SJCRH30 (cell line): ENCODE measurements at places on chromosomes 12 and 14. TPM values are rescaled to one million over a fixed set of nuclear protein-coding genes. Genes with fewer than 3 reads are reported as not detected.
A peak's percentile ranks its signal among the peaks of the same experiment; 100 is the strongest.

- no peak overlapping the region for H3K4me3 ChIP-seq
- H3K4me1 ChIP-seq: peaks cover 4% of the 10 kb centered on the region; the same call in 1 of the 2 replicates
- DNase-seq: peak; percentile 60
- no peaks in the 10 kb centered on the region for H3K27me3 ChIP-seq
Observed at GRCh38 chr12:65313719-65314317, 35.3 kb downstream of the MSRB3 start.

GRCh38 chr14:103519043-103519836, 3.4 kb downstream of the CKB start:
- no peak overlapping the region for H3K27ac ChIP-seq
- H3K4me1 ChIP-seq: peaks cover 10% of the 10 kb centered on the region
- no peaks in the 10 kb centered on the region; the same call in 1 of the 2 replicates for H3K27me3 ChIP-seq
- no peak overlapping the region for H3K4me3 ChIP-seq
- no peaks in the 10 kb centered on the region for H3K36me3 ChIP-seq

DNA sequence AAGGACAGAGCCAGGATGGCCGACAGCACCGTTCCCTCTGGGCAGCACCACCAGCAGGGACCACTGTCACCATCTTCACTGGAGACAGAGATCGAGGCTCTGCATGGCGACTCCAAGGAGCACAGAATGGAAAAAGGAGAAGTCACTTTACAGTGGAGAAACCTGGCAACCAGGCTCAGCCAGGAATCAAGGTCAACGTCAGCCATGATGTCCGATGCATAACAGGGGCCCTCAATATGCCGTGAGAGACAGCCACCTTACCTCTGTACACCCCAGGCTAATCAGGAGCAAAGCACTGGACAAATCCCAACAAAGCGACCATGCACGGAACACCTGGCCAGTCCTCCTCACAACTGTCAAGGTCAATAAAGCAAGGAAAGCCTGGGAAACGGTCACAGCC, 20.6 kb upstream of the SFSWAP start:
- H3K4me3 ChIP-seq: no peak overlapping the region
- H3K27me3 ChIP-seq: no peaks in the 10 kb centered on the region
- H3K36me3 ChIP-seq: no peaks in the 10 kb centered on the region
- H3K27ac ChIP-seq: no peak overlapping the region
- no peaks in the 10 kb centered on the region for H3K4me1 ChIP-seq

GRCh38 chr12:90978117-90978770, 23.3 kb upstream of the CCER1 start:
- H3K4me3 ChIP-seq: no peak overlapping the region
- no peaks in the 10 kb centered on the region for H3K27me3 ChIP-seq
- H3K27ac ChIP-seq: no peak overlapping the region
- DNase-seq: peak; percentile 11

DNA sequence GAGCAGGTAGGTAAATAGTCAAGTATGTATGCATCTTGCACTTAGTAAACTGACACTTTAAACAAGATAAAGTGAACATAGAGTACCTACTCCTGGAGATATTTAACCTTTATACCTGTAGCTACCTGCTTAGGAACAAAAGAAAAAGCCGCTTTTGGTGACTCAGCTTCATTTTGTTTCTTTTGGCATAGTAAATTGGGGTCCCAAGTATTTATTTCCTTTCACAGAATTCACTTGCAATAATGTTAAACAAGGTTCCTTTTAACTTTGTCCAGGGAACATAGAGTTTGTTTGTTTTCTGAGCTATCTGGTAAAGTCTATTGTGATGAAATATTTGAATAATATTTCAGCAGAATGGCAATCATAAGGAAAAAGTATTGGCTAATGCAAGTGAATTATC, 20.0 kb downstream of the SLCO1B3 start:
- H3K27me3 ChIP-seq: no peaks in the 10 kb centered on the region
- no peak overlapping the region for H3K27ac ChIP-seq
- no peaks in the 10 kb centered on the region for H3K36me3 ChIP-seq
- H3K4me1 ChIP-seq: no peaks in the 10 kb centered on the region

DNA sequence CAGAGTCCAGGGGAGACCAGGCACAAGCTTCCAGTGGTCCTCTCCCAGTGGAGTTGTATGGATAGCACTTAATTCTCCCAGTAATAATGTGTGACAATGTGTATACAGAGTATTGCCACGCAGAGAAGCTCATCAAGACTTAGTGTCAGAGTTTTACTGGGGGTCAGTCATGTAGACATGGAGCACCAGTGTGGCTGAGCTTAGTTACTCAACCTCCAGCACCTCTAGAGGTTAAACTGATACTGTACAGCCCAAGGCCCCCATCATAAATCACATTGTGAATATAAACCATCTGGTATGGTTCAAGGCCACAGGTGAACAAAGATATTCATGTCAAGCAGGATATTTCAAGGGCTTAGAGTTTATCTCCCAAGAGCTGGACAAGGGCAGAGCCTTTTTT, 378.1 kb upstream of the TMPO start:
- no peaks in the 10 kb centered on the region for H3K4me1 ChIP-seq
- no peak for DNase-seq
- no peaks in the 10 kb centered on the region for H3K36me3 ChIP-seq
- H3K4me3 ChIP-seq: no peak overlapping the region
- H3K27me3 ChIP-seq: no peaks in the 10 kb centered on the region

DNA sequence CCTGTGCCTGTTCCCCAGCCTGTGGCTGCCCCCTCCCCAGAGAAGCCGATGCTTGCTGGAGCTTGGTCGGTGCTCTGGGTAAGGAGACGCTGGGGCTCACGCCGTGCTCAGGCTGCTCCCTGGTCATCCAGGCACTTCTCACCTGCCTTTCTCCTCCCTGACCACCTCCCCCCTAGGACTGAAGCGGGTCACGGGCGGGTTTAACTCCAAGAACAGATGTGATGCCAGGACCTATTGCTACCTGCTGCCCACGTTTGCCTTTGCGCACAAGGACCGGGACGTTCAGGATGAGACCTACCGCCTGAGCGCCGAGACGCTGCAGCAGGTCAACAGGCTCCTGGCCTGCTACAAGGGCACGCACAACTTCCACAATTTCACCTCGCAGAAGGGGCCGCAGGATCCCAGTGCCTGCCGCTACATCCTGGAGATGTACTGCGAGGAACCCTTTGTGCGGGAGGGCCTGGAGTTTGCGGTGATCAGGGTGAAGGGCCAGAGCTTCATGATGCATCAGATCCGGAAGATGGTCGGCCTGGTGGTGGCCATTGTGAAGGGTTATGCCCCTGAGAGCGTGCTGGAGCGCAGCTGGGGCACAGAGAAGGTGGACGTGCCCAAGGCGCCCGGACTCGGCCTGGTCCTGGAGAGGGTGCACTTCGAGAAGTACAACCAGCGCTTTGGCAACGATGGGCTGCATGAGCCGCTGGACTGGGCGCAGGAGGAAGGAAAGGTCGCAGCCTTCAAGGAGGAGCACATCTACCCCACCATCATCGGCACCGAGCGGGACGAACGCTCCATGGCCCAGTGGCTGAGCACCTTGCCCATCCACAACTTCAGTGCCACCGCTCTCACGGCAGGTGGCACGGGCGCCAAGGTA, 8.4 kb upstream of the EP400 start:
- peaks cover 34% of the 10 kb centered on the region for H3K36me3 ChIP-seq
- no peaks in the 10 kb centered on the region for H3K27me3 ChIP-seq
- H3K27ac ChIP-seq: no peak overlapping the region
- no peaks in the 10 kb centered on the region for H3K4me1 ChIP-seq

DNA sequence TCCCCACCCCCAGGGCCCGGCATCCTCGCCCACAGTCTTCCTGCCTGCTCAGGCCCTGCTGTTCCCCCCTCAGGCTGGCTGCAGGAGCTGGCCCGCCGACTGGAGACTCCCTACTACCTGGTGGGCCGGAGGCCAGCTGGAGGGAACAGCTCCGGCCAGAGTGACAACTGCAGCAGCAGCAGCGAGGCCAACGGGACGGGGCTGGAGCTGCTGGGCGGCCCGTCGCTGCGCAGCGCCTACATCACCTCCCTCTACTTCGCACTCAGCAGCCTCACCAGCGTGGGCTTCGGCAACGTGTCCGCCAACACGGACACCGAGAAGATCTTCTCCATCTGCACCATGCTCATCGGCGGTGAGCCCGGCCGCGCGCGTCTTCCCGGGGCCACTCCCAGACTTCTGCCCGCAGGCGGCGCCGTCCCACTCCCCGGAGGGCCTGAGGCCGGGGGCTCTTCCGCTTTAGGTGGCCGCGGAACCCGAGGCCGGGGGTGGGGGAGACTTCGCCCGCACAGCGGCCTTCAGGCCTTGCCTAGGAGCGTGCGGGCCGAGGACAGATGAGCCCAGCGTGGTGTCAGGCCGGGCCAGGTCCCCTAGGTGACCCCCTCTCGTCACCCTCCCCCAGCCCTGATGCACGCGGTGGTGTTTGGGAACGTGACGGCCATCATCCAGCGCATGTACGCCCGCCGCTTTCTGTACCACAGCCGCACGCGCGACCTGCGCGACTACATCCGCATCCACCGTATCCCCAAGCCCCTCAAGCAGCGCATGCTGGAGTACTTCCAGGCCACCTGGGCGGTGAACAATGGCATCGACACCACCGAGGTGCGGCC, 10.2 kb downstream of the KCNH3 start:
- H3K4me3 ChIP-seq: no peak overlapping the region
- no peak for DNase-seq
- peaks cover 17% of the 10 kb centered on the region; the same call in 1 of the 2 replicates for H3K27me3 ChIP-seq
- H3K27ac ChIP-seq: no peak overlapping the region

DNA sequence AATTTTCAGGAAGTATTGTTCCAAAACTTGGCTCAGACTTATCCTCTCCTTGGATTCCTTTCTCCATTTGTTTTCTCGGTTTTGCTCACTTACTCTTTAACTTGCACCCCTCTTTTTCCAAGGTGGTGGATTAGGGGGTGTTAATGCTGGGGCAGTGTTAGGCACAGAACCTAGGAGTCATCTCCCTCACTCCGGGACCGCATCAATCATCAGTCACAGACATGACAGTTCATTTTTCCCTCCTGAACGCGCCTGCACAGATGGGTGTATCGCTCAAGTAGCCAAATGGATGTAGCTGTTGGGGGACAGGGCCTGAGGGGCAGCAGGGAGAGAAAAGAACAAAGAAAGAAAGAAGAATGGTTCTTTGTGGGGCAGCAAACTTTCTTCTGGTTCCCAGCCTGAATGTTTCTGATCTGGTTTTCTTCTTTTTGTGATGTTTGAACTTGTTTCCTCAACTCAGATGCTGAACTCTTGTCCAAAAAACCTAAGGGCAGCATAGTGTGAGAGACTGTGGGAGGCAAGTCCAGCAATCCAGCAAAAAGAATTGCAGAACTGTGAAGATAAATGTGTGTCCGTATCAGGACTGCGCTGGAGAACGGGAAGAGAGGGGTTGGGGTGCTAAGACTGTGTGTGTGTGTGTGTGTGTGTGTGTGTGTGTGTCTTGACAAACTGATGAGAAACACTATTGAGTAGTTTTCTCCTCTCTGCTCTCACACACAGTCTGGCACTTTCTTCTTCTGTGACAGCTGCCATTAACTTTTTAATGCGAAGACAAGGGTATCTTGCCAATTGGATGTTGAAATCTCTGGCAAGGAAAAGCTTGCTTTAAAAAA, 131.1 kb downstream of the FBXL14 start:
- no peaks in the 10 kb centered on the region for H3K27me3 ChIP-seq
- no peaks in the 10 kb centered on the region for H3K4me1 ChIP-seq
- H3K36me3 ChIP-seq: peaks cover 3% of the 10 kb centered on the region; the same call in 1 of the 2 replicates
- H3K27ac ChIP-seq: no peak overlapping the region
- no peak for DNase-seq

GRCh38 chr12:59499774-59500173, 96.1 kb upstream of the SLC16A7 start:
- no peaks in the 10 kb centered on the region for H3K36me3 ChIP-seq
- H3K4me1 ChIP-seq: no peaks in the 10 kb centered on the region
- no peak overlapping the region for H3K27ac ChIP-seq
- no peak for DNase-seq

- no peak for DNase-seq
- peaks cover 7% of the 10 kb centered on the region; the same call in 1 of the 2 replicates for H3K4me1 ChIP-seq
- no peaks in the 10 kb centered on the region for H3K27me3 ChIP-seq
- no peak overlapping the region for H3K27ac ChIP-seq
- peak overlapping the region; percentile 92 for H3K4me3 ChIP-seq
Observed at GRCh38 chr12:81079280-81080076, 1.6 kb downstream of the ACSS3 start.

GRCh38 chr12:28618171-28618570, 427.9 kb downstream of the CCDC91 start:
- H3K4me1 ChIP-seq: no peaks in the 10 kb centered on the region
- no peak overlapping the region for H3K27ac ChIP-seq
- DNase-seq: no peak
- H3K27me3 ChIP-seq: no peaks in the 10 kb centered on the region

DNA sequence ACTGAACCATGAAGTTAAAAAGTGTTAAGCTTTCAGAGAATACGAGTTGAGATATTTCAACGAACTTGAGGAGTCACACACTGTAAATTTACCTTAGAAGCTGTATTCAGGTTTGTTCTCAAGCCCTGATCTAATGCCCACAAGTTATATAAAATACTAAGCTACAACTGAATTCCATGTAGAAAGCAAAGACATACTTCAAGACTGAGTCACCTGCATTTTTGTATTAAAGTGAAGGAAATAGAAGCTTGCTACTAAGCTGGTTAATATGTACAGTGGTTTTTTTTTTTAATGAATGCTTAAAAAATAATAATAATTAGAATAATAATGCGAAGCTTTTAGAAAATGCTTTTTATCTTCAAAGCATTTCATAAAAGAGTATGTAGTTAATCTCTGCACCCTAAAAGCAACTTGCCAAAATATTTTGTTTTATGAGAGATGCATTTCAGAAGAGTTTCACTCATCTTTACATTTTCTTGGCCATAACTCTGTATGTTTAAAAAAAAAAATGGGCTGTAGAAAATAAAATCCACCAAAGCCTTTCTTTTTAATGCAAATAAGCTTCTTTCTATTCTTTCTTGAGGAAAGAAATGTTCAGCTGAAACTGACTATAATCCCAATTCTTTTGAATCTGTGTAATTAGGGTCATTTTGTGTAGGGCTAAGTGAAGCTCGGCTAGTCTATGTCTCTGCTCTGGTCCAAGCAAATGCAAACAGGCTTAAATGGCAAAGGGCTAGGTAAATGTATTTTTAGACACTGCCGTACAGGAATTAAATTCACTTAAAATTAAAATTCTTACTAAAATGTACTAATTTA, 1047.5 kb upstream of the FLRT2 start:
- no peak overlapping the region for H3K4me3 ChIP-seq
- H3K36me3 ChIP-seq: no peaks in the 10 kb centered on the region
- no peak for DNase-seq
- H3K4me1 ChIP-seq: no peaks in the 10 kb centered on the region
- H3K27ac ChIP-seq: no peak overlapping the region

The MYF6 gene
- total RNA-seq: not detected in 2 replicates

The KRT85 gene
- not detected in 2 replicates for total RNA-seq

The VSX2 gene
- total RNA-seq: 0.02 and 0.03 TPM in 2 replicates

The DRAM1 gene
- total RNA-seq: 0.08 and 0.12 TPM in 2 replicates

The P3H3 gene
- total RNA-seq: 13.7 and 19.3 TPM in 2 replicates
